ENCODE measurements at places on chromosomes 11 and 22.
A peak's percentile ranks its signal among the peaks of the same experiment; 100 is the strongest.

- no peak for DNase-seq
Observed at GRCh38 chr11:45063669-45064068, 82.8 kb upstream of the PRDM11 start.

DNA sequence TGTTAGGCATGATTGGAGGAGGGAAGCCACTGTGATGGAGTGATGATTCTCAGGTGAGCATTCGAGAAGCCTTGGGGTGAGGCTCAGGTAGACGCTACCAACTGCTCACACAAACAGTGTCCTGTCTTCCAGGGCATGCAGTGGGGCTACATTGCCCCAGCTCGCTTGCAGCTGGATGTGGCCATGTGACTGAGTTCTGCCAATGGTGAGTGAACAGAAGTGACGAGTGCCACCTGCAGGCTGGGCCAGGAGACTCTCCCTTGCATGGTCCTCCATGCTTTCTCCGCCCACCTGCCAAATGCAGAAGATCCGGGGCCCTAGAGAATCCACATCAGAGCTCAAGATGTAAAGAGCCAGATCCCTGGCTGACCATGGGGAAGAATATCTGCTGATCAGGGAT, 195.9 kb downstream of the BCR start:
- peak; percentile 29 for DNase-seq

DNA sequence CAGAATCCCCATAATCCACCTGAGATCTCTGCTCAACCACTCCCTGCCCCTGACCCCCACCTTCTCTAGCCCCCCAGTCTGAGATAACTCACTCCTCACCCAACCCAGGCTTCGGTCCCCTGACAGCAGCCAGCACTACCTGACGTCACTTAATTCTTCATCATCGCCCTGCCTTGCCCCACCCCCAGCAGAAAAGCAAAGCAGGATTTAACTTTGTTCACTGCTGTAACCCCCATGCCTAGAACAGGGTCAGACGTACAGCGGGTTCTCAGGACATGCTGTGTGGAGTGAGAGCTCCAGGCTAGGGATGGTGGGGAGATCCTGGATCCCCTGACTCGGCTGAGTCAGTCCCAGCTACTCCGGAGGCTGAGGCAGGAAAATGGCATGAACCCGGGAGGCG, 45.8 kb downstream of the ELFN2 start:
- peak; percentile 5 for DNase-seq

DNA sequence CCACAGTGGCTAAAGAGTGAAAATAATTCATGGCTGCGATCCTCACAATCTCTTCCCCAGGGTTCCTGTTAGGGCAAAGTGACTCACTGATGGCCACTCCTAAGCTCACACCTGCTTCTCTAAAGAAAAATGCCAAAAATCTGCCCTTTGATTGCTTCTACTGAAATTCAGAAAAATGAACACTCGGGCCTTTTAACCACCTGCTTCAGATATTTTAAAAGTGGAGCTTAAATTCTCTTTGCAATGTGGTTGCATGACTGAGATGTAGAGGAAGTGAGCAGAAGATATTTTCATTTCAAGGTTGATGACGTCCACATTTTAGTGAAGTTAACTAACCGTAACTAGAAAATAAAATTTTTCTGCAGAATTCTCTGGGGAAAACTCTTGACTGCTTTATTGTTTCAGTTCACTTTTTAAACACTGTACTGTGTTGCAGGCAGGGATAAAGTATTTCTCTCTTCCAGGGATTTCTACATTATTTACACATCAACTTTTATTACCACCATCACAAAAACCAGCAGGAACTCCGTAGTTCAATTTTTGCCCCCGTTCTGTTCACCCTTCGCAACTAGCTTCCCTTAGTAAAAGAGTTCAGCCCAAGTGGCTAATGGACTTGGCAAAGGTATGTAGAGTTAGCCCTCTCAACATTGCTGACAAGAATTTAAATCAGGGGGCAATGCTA, 8.5 kb downstream of the RAB30 start:
- DNase-seq, result peak; percentile 67

DNA sequence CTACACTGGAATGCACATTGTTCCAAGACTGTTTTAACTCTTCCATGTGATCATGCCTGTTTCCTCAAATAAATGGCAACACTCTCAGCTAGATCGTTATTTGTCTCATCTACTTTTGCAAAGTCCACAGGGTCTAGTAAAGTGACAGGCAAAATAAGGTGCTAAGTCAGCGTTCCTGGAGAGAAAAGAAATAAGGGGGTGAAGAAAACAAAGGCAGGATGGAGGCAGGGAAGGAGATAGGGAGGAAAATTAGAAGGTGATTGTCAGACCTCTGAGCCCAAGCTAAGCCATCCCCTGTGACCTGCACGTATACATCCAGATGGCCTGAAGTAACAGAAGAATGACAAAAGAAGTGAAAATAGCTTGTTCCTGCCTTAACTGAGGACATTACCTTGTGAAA, 132.1 kb downstream of the RAB38 start:
- no peak for DNase-seq

DNA sequence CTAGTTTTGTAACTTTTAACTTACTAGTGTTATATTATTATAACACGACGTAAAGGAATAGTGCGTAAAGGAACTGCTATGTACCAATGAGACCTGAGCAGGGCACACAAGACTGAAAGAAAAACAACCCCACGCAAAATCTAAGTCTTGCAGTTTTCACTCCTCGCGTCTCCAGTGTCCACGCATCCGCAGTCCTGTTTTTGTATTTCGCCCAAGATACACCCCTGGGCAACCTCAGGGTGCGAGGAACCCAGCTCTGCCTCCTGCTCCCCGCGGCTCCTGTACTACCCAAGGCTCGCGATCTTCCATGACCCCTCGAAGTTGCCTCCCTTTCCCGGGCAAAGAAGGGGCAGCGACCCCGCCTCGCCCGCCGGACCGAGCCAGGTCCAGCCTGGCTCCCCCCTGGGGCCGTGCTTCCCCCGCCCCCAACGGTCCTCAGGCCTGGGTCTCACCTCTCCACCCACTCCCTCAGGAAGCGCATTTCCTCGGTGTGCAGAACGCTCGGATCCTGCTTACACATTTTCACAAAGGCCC, 393 bp downstream of the ST13 start:
- peak; percentile 35 for DNase-seq

- peak; percentile 49 for DNase-seq
Observed at GRCh38 chr11:134224710-134225664, 516 bp downstream of the VPS26B start.

GRCh38 chr11:64501500-64502427, 89.3 kb upstream of the SLC22A12 start:
- DNase-seq, result no peak

DNA sequence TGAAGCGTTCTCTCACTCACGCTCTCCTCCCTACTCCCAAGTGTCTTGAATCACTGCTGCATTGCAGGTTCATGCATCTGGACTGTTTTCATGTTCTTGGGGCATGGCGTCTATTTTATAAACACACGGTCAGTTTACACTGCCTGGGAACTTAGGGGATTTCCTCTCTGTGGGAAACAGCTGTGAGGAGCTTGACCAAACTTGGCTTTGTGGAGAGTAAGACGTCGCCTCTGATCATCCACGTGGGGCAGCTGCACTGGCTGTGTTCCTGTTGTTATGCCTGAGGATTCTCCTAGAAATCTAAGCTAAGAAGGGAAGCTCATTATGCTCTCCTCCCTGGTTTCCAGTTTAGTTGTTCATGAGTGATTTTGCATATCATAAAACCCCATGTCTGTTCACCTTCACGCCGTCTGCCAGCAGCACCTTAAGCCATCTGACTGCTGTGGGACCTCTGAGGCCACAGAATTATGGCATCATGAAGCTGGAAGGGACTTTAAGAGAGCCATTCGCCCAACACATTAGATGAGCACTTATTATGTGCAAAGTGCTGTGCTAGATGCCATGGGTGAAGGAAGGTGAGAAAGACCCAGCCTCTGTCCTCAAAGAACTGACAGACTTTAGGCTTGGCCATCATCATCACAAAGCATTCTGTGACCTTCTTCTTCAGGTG, 38.8 kb upstream of the POU2AF1 start:
- DNase-seq, result peak; percentile 53

GRCh38 chr22:29128891-29129807, 56.3 kb downstream of the KREMEN1 start:
- peak; percentile 55 for DNase-seq

GRCh38 chr11:81159900-81160299, 1573.8 kb downstream of the FAM181B start:
- DNase-seq, result no peak
